Activated CD4-positive, CD25-positive, alpha-beta regulatory T cell treated with anti-CD3 and anti-CD28 coated beads, Interleukin-2, amount 50 U/mL, for 72 hours (primary cell): ENCODE measurements at places on chromosomes 3 and 15.

- no peak for DNase-seq
Observed at GRCh38 chr3:58480309-58480708, 11.6 kb upstream of the KCTD6 start.

- DNase-seq, result no peak
Observed at GRCh38 chr3:54986294-54986693, 58.4 kb upstream of the LRTM1 start.

- DNase-seq, result no peak
Observed at GRCh38 chr3:183285318-183285717, 32.3 kb downstream of the B3GNT5 start.

DNA sequence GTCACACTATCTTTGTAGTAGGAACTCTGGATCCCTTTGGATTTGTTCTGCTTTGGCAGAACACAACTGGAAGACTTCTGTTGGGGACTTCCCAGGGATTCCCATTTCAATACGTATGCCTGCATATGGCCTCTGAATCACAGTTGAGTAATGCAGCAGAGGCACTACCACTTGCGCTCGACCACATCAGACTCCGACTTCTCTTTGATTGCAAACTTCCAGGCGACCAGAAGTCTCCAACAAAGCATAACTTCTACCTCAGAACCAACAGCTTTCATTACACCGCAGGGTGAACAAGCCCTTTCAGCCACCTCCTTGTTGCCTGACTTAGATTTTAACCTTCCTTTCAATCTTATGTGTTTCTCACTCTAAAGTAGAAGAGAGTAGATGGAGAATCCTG lies 924.4 kb downstream of the IGSF11 start:
- DNase-seq, result no peak

DNA sequence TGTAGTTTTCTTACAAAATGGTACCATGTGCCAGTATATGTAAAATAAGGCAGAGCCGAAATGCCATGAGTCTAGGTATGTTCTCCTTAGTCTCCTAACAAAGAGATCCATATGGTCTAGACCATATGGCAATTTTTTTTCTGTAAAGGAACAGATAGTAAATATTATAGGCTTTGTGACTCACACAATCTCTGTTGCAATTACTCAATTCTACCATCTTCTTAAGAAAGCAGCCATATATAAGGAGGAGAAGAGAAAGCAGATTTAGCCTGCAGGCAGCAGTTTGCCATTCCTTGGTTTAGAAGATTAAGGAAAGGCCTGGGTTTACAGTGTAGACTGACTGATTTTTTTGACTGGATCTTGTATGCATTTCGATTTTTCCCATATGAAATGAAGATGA lies 16.3 kb upstream of the BBX start:
- DNase-seq, result no peak

DNA sequence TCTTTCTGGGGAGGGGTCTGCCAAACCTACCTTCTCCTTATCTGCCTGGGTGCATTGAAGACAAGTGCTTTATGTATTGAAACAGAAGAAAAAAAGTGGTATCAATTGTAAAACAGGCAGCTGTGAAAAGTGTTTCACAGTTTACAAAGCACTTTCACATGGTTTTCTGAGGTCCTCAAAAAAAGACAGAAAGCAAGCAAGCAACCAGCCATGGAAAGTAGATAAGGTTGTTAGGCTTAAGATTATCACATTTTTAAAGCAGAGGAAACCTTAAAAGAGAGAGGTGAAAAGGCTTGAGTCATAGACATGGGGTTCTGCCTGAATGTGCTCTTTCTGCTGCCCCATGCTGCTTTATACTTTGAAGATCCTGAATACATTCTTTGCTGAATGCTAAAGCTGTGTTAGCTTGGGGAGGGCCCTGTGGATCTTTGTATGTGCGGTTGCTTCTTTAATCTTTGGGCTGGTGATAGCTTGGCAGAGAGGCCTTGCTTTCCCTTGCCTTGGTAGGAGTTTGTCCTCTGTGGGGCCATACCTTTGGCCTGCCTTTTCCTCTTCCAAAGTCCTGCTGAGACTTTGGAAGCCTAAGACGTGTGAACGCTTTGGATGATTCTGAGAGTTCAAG lies 2.6 kb downstream of the SMAD3 start:
- DNase-seq, result no peak

- no peak for DNase-seq
Observed at GRCh38 chr3:64321747-64322146, 96.5 kb upstream of the PRICKLE2 start.

DNA sequence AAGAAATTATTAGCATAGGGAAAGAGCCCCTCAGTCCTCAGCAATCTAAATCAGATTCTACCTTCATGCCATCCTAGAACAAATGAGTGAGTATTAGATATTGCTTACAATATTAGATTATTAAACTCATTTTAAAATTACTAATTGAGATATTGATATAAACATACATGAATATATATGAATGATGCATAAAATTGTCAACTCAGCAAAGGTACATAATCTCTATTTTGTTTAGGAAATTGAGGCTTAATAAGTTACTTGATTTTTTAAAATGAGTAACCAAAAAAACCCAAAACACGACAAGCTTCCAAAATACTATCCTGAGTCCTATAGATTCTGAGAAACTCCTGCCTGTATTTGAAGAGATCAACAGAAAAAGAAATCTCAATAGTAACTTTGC lies 297.7 kb upstream of the TMCO5A start:
- no peak for DNase-seq

GRCh38 chr15:96285305-96285704 lies 45.2 kb upstream of the NR2F2 start:
- DNase-seq, result no peak

GRCh38 chr15:49693498-49693897 lies 72.7 kb downstream of the DTWD1 start:
- DNase-seq, result no peak

DNA sequence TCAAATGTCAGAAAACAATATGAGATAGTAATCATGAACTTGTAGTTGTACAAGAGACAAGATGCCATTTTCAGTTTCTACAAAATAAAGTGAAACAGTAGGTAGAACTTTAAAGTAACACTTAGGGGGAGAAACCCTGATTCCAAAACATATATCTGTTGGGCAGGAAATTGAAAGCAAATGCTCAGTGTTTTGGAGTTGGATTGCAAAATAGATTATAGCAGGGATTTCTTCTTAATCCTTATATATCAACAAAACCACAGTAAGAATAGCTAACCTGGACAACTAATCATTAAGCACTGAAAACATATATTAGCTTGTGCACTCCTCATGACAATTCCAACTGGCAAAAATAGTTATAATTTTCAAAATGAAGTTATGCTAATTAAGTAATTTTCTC lies 46.9 kb downstream of the COMMD2 start:
- DNase-seq, result no peak

DNA sequence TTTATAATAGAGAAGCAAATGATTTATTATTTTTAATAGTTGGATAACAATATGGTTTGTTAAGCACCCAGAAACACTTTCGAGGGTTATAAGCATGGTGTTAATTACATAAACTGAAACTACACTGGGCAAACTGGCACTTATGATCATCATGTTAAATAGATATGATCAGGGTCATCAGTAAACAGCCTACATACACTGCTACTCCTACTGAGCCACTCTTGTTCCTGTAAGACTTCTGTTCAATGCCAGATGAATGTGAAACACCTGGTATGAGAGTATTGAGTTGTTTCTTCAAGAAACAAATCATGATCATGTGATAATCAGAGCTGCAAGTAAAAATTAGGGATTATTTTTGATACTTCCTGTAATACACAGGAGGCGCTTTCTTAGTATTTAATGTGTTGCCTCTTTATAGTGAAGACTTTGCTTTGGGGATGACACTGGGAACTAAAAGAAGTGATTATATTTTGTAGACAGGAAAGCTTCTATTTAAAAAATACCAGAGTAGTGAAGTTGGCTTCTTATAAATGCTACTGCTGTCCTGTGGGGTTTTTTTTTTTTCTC lies 32.3 kb upstream of the UTS2B start:
- no peak for DNase-seq

GRCh38 chr3:173584093-173584837 lies 186.7 kb downstream of the NLGN1 start:
- no peak for DNase-seq

DNA sequence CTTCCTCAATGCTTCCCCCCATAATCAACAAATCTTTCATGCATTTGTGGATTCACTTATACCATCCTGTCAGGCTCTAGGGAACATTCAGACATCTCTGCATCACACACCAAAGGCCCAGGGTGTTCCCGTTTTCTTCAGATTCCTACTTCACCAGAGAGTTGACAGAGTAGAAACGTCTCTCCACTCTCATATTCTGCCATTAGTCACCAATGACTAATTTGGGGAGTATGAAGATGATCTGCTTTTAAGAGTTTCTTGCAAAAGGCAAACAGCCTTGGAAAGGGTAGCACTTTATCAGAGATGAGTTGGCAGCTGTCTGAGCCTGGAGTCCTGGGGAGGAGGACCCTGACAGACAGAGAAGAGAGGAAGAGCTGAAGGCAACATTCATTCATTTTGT lies 55.8 kb upstream of the DGKG start:
- DNase-seq, result no peak

GRCh38 chr15:27095886-27096624 lies 125.1 kb downstream of the GABRG3 start:
- no peak for DNase-seq
